ENCODE measurements at places on chromosomes 3 and 15.
A peak's percentile ranks its signal among the peaks of the same experiment; 100 is the strongest.

DNA sequence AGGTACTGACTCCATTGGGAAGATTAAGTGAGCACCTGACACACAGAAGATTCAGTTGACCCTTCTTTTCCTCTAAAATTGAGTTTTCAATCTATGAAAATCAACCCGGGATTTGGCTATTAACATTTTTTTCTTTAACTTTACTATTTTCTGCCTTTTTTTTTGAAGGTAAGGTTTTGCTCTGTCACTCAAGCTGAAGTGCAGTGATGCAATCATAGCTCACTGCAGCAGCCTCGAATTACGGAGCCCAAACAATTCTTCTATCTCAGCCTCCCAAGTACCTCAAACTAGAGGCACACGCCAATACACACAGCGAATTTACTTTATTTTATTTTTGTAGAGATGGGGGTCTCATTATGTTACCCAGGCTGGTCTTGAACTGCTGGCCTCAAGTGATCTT lies 1029.5 kb downstream of the MCTP2 start:
- no peak for DNase-seq

DNA sequence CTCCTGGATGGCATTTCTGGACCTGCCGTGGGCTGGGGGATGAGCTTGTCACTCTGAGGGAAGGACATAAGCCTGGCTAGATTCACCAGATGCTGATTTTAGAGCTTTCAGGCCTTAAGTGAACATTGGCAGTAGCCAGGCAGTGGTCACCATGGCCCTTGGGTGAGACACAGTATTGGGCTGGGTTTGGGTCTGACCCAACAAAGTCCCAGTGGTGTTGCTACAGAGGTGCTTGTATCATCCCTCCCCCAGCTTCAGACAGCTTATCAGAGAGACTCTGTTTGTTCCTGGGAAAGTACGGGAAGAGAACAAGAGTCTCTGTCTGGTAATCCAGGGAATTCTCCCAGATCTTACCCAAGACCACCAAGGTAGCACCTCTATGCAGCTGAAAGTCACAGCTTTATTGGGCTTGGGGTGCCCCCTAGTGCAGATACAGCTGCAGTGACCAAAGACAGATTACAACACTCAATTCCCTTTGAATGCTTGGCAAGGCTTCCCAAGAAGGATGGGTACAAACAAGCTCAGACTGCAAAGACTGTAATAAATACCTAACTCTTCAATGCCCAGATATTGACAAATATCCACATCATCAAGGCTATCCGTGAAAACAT lies 9.8 kb upstream of the RUVBL1 start:
- no peak for DNase-seq

DNA sequence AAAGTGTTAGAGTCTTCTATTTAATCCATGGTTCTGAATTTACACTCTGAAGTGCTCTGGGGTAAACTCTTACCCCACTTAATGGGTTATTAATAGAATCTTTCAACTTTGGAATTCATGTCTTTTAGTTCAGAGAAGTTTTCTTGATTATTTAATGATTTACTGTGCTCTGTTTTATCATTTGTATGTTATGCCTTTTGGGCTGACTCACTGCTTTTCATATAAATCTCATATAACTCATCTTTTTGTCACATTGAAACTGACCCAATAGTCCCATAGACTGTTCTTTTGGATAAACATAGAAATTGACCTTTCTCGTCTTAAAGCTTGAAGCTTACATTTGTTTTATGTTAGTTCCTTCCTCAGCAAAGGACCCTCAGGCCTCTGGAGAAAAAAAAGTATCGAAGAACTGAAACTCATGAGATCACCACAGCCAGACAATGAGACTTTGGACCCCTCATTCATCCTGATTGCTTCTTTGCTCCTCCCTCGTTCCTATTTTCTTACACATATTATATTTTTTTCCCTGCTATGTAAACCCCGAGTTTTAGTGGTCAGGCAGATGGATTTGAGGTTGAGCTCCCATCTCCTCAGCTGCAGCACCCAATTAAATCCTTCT lies 229.1 kb upstream of the CBLB start:
- no peak for DNase-seq

- DNase-seq = no peak
Measured at GRCh38 chr3:126664591-126665214, 9.8 kb upstream of the TXNRD3 start.

DNA sequence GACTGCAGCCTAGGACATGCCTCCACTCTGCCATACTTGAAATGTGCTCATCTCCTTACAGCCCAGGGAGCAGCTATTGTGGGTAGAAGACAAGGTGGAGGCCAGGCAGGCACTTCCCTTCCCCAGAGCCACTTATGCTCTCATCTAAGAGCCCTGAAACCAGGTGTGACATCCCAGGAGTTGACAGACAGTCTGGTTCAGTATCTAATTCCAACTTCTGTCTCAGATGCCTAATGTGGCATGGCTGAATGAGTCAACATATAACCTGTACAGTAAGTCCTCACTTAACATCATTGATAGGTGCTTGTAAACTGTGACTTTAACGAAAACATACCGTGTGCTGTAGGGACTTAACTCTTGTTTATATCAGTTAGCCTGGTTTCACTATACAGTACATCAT lies 1.2 kb upstream of the CAPN3 start:
- no peak for DNase-seq

- DNase-seq = no peak
Measured at GRCh38 chr3:40166997-40167396, 142.5 kb upstream of the EIF1B start.

DNA sequence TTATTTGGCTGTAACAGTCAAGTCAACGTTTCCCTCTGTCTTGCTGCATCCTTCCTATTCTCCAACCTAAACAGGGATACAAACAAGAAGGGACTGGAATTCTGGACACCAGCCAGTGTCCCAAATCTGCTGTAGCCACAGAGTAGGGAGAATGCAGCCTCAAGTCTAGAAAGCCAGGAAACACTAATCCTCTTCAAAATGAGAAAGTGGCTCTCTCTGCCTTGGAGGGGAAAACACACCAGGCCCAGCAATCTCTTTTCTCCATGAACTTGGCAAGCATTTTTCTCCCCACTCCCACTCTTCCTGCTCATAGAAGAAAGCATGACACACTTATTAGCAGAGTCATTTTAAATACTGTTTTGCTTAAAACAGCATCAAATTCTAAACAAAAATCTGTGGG lies 781.7 kb downstream of the SQOR start:
- DNase-seq = no peak

DNA sequence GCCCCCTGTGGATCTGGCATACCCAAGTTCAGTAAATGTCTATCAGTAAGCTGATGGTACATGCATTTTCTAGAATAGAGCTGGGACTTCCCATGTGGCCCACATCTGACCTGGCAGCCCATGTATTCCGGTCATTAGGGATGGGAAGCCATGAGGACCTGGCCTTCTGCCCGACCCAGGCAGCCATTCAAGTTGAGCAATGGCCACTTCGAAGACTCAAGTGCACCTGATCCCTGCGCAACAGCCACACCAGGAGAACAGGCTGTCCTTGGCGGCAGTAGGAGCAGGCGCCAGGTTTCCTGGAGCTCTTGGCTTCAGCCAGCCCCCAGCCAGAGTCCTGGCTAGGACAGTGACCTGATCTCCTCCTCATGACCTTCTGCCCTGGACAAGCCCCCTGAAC lies 14.6 kb downstream of the HEMK1 start:
- DNase-seq = peak; percentile 91

DNA sequence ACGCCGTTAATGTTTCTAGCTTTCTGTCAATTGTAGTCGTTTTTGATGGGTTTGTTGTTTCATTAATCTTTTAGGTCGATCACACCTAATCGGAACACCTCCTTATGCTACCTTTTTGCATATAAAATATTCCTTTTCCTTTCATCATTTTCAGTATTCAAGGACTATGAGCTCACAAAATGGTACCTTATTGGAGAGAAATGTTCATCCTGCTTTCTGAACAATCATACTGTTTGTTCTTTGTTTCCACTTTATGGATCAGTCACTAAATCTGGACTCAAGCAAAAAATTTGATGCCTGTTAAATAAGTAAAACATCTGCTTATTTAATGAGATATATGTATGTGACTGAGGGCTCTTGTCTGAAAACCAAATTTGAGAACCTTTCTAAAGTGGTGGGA lies 1.1 kb downstream of the KIF15 start:
- DNase-seq = no peak

DNA sequence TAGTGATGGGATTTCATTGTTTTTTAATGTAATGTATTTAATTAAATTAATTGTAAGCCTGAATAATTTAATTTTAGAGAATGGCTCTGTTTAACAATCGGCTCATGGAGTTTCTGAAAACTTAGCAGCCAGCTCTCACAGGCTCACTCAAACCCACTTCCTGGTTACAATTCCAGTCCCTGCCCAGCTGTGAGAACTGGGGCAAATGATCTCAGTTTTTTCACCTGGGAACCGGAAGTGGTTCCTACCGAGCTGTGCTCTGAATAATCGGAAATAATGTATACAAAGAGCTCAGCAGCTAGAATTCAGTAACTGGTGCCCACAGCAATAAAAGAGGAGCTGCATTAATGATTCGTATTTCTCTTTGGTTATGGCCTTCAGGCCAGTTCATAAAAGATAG lies 244.3 kb upstream of the MCTP2 start:
- DNase-seq = no peak

DNA sequence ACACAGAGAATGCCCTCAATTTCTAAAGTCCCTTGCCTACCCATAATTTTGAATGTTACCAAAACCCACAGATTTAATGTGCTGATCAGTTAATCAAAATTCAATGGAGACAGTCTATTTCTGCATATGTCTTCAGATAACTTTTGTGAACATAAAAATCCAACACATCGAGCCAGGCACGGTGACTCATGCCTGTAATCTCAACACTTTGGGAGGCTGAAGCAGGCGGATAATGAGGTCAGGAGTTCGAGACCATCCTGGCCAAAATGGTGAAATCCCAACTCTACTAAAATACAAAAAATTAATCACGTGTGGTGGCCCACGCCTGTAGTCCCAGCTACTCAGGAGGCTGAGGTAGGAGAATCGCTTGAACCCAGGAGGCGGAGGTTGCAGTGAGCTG lies 49.3 kb downstream of the PEAK1 start:
- DNase-seq = no peak

- no peak for DNase-seq
Measured at GRCh38 chr15:92780843-92781242, 119.3 kb upstream of the CHD2 start.

GRCh38 chr3:159923956-159924355 lies 64.7 kb upstream of the IL12A start:
- no peak for DNase-seq

DNA sequence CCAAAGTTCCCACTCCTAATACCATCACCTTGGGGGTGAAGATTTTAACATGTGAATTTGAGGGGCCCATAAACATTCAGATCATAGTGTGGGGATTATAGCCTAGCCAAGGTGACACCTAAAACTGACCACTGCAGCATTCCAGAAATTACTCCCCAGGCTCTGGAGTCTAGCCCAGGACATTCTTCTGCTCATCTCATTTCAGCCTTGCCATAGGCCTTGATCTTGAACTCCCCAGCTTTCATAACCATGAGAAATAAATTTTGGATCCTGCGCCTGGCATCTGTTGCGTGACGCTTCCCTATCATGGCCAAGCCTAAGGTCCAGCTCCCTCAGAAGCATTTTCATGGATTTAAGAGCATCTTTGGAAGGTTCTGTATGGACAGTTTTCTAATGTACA lies 502.9 kb upstream of the THBS1 start:
- no peak for DNase-seq

- DNase-seq = peak; percentile 87
Measured at GRCh38 chr15:65791335-65792137, 557 bp downstream of the DENND4A start.

GRCh38 chr3:66220066-66220465 lies 735 bp upstream of the SLC25A26 start:
- no peak for DNase-seq

GRCh38 chr3:144127014-144127413 lies 155.4 kb downstream of the DIPK2A start:
- DNase-seq = no peak
